ENCODE measurements at places on chromosomes 6 and 20. TPM values are rescaled to one million over a fixed set of nuclear protein-coding genes. Genes with fewer than 3 reads are reported as not detected.

The ZNF165 gene
- total RNA-seq = 0.86 TPM

The ZSCAN9 gene
- 7.3 TPM for total RNA-seq

The FUCA2 gene
- 57.2 TPM for total RNA-seq

DNA sequence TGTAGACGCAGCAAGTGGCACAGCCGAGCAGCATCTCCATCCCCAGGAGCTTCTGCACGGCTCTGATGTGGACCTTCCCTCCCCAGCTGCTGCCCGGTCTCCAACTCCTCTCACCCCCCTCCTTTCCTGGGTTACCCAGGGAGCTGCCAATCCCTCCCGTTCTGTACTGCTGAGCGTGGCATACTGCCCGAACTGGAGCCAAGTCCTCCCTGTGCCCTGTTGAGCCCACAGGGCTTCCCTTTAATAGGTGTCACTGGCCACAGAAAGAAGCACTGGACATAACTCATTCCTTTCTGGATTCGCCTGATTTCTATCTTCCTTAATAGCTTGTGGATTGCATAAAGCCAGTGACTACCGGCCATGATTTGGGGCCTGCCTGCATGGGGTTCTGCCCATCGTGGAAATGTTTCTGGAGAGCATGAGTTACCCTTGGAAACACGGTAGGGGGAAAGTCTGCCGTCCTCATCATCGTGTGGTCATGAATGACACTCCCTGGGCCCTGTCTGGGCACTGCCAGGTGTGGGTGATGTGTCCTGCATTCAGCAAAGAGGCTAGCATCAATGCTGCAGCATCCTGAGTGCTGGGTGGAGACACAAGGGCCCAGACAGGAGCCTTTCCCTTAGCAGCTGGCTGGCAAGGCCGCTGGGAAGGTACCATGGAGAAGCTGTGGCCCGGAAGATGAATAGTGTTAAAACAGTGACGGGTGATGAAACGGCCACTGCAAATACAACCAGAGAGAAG is 189.7 kb downstream of the SYNDIG1 start:
- DNase-seq = no peak

DNA sequence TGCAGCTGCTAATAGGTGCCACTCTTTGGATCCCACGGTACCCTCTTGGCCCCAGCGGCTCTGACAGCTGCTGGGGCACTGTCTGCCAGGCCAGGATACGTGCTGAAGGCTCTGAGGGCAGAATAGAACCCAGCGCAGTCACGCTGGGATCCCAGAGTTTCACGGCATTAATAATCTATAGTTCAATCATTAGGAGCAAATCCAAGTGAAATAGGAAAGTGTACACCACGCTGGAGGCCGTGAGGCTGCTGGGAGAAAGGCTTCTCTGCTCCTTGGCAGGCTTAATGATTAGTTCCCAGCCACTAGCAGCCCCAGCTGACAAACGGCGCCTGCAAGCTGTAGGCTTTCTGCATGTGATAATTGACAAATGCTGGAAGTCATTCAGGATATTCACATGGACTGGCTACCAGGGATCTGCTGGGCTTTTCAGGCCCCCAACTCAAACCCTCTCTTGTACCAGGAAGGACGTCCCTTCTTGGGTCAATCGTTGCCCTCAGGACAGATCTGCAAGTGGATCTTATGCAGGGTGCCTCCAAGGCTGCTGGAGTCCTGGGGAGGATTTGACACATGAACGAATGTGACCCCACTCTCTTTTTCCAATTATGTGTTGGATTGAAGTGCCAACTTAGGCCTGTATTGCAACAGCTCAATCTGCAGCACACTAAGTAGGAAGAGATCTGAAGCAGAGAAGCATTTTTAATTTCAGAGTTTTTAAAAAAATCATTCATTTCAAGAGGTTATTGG is 50.1 kb upstream of the INSM1 start:
- no peak for DNase-seq

The SYNE1 gene
- 129 TPM for total RNA-seq

GRCh38 chr6:87029711-87030314 is 65.1 kb downstream of the CGA start:
- DNase-seq = peak; percentile 70

DNA sequence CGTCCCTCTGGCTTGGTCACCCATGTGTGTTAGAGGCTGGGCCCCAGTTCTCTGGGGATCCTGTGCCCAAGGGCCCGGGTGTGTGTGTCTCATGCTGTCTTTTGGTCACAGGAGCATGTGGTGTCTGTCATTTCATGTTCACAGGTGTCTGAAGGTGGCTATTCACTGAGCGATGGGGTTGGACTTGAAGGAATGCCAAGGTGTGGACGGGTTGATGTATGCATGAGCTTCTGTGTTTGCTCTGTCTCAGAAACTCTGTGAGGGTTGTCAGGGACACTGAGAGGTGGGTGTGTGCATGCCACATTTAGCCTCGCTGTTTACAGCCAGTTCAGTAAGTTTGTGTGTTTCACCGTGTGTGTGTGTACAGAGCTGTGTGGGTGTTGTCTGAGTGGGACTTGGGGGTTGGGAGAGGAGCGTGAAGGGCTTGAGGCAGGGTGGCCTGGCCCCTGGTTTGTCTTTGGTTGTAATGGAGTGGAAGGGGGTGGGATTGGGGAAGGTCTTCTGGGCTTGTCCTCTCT is 1.2 kb downstream of the DDR1 start:
- DNase-seq = peak; percentile 60

The SMIM13 gene
- total RNA-seq = 12.4 TPM

- peak; percentile 66 for DNase-seq
These were observed 35.9 kb downstream of the ATP9A start for GRCh38 chr20:51732096-51732791.

DNA sequence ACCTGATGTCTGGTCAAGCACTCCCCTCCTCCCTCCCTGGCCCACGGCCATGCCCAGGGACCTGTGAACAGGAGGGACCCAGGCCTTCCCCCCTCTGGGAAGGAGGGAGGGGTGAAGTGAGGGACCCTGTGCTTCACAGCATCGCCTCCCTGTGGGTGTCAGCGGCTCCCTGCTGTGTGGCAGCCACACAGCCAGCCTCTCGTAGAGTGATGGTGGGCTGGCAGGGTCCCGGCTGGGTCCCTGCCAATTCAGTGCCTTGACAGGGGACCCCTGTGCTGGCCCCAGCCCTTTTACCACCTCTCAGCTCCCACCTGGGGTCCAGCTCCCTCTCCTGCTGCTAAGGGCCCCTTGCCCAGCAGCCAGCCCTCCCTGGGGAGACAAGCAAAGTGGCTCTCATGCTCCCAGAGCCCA is 31.3 kb upstream of the GRM4 start:
- DNase-seq = no peak

The GRM1 gene
- not detected for total RNA-seq

GRCh38 chr20:51446656-51447055 is 95.9 kb downstream of the NFATC2 start:
- peak; percentile 88 for DNase-seq

DNA sequence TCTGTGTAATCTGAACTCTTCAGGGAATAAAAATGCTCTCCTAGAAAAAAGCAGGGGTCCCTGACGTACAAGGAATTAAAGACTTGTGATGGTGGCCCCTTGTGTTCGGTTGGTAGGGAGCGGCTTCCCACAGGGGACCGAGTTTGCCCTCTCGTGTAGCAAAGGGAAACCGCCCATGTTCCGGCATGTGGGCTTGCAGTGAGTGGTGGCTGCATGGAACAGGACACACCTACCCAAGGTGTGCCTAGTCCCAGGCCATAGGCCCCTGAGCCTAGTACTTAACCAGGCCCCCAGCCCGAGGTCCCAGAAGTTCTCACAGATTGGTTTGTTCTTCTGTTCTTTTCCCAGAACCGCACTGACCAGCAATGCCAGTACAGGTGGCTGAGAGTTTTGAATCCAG is 15.5 kb downstream of the MYBL2 start:
- DNase-seq = no peak

GRCh38 chr6:33694401-33694931 is 17.0 kb downstream of the UQCC2 start:
- peak; percentile 91 for DNase-seq

DNA sequence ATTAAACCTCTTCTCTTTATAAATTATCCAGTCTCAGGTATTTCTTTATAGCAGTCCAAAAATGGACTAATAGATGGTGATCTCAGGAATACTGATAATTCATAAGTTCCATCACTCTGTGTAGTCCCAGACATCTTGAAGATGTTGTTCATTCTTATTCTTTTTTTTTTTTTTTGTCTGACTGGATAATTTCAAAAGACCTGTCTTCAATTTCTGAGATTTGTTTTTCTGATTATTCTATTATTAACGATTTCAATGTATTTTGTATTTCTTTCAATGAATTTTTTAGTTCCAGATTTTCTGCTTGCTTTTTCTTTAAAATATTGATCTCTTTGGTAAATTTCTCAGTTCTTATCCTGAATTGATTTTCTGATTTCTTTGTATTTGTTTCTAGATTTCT is 29.7 kb upstream of the ZNF337 start:
- DNase-seq = no peak

- DNase-seq = no peak
These were observed 22.7 kb downstream of the SNAI1 start for GRCh38 chr20:50005471-50005981.

The SAMD10 gene
- total RNA-seq = 1.3 TPM

GRCh38 chr6:11413728-11414127 is 123.8 kb upstream of the TMEM170B start:
- DNase-seq = peak; percentile 77

The IRF4 gene
- not detected for total RNA-seq

- peak; percentile 69 for DNase-seq
These were observed 29.1 kb downstream of the SHLD1 start for GRCh38 chr20:5779071-5779900.

DNA sequence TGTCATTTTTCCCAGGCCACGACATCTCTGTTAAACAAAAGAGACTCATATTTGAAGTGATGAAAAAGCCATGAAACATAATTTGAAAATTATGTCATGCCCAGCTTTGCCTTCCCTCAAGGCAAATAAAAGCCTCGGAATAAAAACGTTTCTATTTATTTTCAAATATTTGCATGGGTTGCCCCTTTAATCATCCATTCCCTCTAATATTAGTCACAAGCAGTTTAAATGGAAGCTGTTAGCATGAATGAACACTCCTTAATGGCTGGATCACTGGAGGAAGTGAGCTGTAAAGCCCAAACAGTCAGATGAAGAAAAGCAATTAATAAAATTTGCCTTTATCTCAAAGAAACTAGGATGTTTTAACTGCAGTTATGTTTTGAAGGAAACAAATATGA is 69.3 kb upstream of the STMND1 start:
- DNase-seq = peak; percentile 85

The SALL4 gene
- total RNA-seq = not detected

The TRDN gene
- total RNA-seq = not detected

DNA sequence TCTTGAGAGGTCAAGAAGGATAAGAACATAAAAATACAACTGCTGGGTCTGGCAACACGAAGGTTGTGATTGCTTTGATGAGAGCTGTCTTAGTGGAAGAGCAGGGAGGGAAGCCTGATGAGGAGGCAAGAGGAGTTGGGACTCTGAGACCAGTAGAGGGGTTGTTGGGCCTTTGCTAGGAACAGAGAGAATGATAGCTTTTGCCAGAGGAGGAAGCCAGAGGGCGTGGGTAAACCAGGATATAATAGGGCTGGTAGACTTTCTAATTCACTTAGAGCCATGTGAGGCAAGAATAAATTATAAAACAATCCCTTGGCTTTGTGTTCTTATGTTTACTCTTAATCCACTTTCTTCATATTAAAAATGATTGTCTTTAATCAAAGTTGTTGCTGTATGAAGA is 78.6 kb downstream of the RCAN2 start:
- no peak for DNase-seq

GRCh38 chr6:108039681-108040080 is 34.9 kb downstream of the OSTM1 start:
- DNase-seq = no peak

The SRMS gene
- not detected for total RNA-seq

The CBLN4 gene
- not detected for total RNA-seq

The C6orf118 gene
- total RNA-seq = not detected

DNA sequence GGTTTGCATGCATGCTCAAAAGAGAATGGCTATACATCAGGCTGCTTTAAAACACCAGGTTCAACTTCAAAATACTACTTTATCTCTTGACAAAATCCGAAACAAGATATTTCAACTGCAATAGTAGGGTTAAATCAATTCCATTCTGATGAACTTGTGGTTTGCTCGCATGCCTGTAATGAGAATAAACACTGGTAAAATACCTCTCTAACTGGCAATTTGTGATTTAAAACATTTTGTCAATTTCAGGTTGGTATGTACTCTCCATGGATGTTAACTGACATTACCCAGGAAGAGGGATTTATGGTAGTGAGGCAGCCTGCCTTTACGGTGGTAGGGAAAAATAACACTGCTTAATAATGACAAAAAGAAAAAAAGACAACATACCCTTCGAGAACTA is 74.4 kb downstream of the MBOAT1 start:
- DNase-seq = no peak

The TFAP2B gene
- not detected for total RNA-seq

The LY6G6C gene
- not detected for total RNA-seq
